ENCODE measurements at places on chromosomes 3 and 15.

GRCh38 chr3:194397757-194398312 lies 1.2 kb downstream of the GP5 start:
- peak; percentile 21 for DNase-seq

DNA sequence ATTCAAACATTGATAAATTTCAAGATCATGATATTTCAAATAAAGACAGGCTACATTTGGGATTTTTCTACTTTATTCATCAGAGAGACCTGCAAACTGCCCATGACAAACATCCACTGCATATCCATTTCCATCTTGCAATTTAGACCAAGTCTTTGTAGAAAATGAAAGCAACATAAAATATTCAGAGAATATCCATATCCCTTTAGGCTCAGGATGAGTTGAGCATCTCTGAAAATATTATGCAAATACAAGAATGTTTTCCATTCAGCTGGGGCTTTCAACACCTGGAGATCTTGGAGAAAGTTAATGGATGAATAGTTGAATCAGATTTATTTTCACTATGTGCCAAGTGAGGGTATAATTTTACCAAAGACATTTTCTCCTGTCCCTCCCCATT lies 103.4 kb downstream of the TUSC7 start:
- DNase-seq: no peak

DNA sequence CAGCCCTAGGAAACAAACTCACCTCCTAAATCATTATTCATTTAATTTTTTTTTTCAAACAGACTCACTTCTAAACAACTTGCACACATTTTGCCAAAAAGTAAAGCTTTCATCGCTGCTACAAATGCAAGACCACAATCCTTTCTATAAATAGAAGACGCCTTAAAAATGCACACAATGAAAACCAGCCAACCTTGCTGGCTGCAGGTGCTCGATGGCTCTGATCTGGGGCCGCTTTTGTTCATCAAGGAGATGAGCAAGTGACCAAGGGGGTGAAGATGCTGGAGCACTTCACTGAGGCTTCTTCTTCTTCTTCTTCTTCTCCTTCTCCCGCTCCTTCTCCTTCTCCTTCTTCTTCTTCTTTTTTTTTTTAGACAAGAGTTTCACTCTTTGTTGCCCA lies 12.7 kb upstream of the SLC6A6 start:
- no peak for DNase-seq

DNA sequence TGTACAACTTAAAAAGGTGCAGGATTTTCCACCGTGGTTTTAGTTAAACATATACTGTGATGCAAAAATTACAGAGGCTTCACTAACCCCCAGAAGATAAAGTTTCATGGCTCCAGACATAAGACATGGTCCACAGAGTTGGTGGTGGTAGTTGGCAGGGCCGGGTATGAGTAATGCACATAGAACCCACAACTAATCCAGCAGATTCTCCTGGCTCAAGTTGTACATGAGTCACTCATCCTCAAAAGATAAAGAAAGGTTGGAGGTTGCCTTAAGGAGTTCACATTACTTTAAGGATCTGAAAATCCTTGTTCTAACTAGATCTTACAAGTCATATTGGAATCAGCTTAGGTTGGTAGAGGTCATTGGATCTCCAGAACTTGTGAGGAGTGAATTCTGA lies 98.3 kb upstream of the ZBTB20 start:
- no peak for DNase-seq

DNA sequence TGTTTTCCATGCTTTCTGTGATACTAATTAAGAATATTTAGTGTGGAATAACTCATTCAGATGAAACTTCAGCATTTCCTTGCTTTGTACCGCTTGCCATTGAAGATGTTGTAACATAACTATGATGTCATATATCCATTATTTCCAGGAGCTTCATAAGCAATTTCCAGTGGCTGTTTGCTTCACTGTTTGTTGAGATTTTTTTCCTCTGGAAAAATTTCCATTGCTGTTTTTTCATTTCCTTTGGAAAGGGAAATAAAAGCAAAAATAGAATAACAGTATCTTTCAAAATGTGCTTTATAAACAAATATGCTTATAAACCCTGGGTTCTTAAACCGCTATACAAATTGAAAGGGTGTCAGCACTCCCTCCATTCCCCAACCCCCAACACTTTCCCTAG lies 319.6 kb upstream of the SEMA6D start:
- DNase-seq: no peak

- no peak for DNase-seq
Observed at GRCh38 chr15:91135201-91136130, 35.4 kb downstream of the SV2B start.

DNA sequence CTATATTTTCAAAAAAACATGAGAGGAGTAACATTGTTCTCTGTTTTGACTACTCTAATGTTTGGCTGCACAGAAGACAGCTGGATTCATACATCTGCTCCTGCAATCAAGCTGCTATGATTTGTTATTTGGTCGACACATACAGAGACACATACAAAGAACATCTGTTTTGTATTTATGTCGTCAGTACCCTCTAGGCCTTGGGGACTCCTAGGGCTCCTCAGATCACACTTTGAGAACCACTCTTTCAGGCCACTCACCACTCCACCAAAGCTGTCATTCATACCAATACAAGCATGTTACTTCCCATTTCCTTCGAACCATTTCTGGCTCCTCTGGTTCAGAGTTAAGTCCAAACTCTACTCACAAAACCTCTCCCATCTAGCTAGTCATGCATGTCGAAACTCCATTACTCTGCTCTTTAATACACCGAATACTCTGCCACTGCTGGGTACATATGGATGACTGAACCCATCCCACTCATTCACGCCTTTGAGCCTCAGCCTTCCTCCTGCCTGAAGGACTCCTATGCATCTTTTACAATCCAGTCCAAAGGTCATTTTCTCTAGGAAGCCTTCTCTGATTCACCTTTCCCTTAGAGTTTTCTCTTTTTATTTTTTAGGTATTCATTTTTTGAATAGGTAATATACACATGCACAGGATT lies 102.9 kb upstream of the ARHGEF3 start:
- DNase-seq: no peak
